ENCODE measurements at places on chromosomes 7 and 10.
A peak's percentile ranks its signal among the peaks of the same experiment; 100 is the strongest.

DNA sequence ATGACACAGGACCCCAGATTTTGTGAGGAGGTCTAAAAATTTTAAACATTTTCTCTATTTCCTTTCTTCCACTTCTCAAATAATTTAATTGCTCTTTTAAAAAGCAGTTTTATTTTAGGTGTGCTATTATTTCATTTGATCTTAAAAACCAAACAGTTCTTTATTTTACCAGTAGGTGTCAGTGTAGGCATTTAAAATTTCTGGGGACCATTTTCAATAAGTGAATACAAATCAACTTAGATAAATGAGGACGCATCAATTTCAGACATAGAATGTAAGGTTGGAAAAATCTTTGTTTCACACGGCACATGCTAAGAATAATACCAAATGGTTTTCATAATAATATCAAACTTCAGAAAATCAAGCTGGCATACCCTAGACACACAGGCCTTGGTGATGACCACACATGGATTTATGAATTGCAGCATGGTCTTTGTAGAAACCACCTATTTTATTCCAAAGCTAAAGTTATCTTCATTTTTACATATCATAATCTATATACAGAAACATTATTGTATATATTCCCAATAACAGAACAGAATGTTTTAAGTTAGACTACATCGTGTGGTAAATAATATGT lies 127.6 kb upstream of the SLC26A5 start:
- peak; percentile 47 for DNase-seq

- no peak for DNase-seq
These were observed 1027.7 kb downstream of the LRMDA start for GRCh38 chr10:76459016-76459730.

- no peak for DNase-seq
These were observed 14.6 kb downstream of the WBP1L start for GRCh38 chr10:102758240-102758932.

- DNase-seq: no peak
These were observed 74.2 kb downstream of the TSPAN12 start for GRCh38 chr7:120783721-120784120.

- DNase-seq: no peak
These were observed 25.6 kb downstream of the STYXL1 start for GRCh38 chr7:76022026-76022780.

- no peak for DNase-seq
These were observed 320.8 kb upstream of the NRP1 start for GRCh38 chr10:33655165-33655815.

DNA sequence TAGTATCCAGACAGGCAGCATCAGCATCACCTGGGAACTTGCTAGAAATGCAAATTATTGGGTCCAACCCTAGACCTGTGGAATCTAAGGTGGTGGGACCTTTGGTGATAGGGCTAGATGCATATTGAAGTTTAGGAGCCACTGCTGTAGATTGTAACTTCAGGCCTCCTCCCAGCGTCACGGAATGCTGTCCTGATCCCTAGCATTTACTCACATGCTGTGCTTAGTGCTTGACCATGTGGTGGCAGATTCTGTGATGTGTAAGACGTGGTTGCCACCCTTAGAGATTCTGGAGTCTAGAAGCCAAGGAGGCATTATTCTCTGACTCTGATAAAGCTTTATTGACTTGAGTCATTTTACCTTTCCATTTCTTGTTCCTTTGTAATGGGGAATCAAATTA lies 13.5 kb downstream of the AHR start:
- no peak for DNase-seq

DNA sequence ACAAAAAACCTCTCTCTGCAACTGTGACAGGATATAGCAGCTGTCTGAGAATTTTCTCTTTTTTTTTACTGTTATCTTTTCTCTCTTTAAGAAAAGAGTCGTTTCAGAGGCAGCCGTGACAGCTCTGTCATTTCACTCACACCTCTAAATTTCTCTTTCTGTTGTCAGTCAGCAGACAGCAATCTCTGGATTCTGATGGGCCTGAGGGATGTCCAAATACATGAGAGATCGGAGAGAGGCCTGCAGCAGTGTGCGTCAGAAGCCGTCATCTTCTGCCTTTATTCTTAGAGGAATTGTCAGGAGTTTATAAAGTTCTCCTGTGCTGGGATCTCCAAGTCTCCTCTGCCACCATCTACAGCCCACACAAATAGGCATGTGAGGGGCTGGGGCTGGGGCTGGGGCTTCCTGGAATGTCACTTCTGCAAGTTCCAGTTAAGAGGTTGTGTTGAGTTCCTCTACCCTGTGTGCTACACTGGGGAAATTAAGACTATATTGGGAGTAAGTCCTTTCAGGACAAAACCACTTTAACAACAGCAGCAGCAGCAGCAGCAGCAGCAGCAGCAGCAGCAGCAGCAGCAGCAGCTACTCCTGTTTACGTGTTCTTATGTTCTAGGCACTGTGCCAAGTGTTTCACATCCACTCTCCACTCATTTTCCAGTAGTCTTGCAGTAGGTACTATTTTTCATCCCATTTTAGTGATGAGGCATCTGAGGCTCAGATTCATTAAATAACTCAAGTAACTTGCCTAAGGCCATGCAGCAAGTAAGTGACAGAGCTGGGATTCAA lies 541.3 kb downstream of the LRMDA start:
- DNase-seq: no peak

DNA sequence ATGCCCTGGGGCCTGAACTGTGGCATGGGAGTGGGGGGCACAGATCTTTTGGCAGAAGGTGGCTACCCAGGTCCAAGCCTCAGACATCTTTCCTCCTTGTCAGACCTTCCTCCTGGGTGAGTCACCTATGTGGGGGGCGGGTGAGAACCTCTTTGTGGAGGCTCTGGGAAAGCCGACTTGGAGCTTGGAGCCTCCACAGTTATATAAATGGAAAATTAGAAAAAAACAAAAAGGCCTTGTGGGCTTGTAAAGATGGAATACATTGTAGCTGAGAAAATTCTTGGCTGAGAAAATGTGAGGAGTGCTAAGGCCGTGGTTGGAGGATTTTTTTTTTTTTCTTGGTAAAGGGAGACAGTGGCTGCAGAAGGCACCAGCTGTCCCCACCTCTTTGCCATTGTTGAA lies 292.5 kb downstream of the CCDC3 start:
- DNase-seq: no peak

- DNase-seq: no peak
These were observed 111.0 kb upstream of the KMT2E start for GRCh38 chr7:104903044-104903443.

DNA sequence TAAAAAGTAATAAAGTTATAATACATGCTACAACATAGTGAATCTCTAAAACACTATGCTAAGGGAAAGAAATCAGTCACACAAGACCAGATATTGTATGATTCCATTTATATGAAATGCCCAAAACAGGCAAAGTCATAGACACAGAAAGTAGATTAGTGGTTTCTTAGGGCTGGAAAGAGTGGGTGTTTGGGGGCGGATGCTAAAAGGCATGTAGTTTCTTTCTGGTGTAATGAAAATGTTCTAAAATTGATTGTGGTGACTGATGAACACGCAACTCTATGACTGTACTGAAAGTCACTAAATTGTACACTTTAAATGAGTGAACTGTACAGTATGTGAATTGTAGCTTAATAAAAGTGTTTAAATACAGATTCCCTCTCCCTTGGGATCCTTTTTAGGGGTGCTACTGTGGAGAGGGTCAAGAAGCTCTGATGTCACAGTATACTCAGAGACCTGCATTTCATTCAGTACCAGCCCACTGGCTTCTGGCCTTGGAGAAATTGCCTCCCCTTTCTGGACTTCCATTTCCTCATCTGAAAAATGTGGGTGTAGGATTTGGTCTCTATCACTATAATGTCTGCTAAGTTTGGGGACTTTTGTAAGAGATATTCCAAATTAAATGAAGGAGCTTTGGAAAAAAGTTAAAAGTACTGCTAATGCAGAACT lies 46.4 kb downstream of the AOAH start:
- no peak for DNase-seq

- peak; percentile 76 for DNase-seq
These were observed 95.4 kb downstream of the FAM53B start for GRCh38 chr10:124648738-124649137.

DNA sequence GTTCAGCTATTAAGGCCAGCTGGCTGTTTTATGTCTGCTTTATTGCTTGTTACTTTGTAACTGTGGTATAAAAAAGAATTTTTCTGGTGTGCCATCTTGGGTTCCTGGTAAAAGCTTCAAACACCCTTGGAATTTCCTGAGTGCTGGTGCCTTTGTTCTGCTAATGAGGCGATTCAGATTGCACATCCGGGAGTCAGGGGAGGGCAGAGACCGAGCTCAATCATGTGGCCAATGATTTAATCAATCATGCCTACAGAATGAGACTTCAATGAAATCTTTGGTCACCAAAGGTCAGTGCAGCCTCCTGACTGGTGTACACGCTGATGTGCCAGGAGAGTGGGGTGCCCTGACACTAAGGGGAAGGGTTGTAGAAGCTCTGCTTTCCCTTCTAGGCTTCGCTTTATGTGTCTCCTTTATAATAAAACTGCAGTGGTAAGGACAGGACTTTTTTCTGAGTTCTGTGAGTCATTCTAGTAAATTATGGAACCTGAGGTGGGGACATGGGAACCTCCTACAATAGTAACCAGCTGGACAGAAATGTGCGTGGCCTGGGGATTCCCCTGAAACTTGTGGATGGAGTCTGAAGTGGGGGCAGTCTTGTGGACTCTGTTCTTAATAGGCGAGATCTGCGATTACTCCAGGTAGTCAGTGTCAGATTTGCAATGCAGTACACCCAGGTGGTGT lies 69.4 kb upstream of the OGDHL start:
- no peak for DNase-seq

DNA sequence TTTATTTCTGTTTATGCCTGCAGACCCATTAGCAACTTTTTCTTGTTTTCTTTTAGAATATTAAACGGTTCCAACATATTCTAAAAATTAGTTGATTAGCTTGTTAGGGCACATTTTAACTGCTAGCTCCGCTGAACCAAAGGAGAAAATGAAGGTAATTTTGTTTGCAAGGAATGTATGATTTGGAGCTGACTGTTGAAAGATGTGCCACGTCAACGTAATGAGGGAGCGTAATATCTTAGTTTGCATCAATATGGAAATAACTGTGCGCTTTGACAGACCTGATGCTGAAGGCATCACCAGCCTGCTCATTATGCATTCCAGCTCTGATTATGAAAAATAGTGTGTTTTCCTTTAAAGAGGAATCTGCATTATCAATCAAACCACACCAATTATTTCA lies 102.0 kb upstream of the CTBP2 start:
- no peak for DNase-seq

GRCh38 chr10:19788075-19788686 lies 28.1 kb upstream of the PLXDC2 start:
- DNase-seq: peak; percentile 20

- peak; percentile 43 for DNase-seq
These were observed 8.4 kb downstream of the AQP1 start for GRCh38 chr7:30920021-30920583.

DNA sequence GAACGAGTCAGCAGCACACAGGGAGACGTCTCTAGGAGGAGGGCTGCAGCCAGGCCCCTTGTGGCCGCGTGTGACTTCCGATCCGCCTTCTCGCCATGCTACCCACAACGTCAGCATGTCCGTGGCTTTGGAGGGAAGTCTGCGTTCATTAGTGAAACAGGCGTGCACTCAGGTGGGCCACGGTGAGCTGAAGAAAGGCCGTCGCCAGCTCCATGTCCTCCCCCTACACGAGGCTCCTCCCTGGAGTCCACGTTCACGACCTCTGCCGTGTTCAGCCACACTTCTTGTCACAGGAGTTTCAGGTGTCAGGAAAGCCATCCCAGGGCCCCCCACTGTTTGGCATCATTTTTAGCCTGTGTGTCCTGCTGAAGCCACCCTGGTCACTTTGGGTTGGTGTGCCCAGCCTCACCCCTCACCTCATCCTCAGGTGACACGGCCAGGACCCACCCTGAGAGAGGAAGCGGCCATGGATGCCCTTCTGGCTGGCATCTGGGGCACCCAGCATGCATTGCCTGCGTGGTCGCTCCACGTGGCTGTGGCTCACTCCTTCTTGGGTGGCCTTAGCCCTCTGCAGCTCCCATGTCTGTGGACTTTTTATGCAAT lies 310.6 kb upstream of the SHH start:
- no peak for DNase-seq

- no peak for DNase-seq
These were observed 626 bp upstream of the BMS1 start for GRCh38 chr10:42781893-42782445.

GRCh38 chr7:130875265-130875741 lies 141.3 kb upstream of the KLF14 start:
- peak; percentile 22 for DNase-seq

- no peak for DNase-seq
These were observed 6.5 kb downstream of the SHH start for GRCh38 chr7:155805826-155806095.

DNA sequence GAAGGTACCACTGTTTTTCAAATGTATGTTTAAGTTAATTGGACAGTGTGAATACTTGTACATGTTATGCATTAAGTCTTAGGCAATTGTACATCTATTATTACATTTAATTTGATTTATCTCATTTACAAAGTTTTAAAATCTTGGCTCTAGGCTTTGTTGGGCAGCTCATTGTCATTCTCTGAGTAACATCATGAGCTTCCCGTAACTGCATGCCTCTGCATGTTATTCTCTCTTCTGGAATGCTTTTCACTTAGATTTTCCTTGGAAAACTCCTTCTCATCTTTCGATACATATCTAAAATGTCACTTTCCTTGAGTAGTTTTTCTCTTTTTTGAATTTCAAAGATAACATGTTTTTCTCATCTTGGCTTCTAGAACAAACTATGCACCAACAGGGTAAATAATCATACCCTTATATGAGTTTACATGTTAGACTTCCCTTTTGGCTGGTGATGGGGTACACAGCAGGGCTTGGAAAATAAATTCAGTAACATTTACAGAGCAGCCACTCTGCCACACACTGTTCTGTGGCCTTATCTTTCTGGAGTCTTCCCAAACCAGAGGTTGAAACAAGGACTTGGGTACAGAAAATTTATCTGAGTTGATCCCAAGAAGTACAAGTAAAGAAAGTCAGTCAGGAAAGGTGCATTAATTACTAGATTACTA lies 42.2 kb upstream of the A1CF start:
- no peak for DNase-seq

DNA sequence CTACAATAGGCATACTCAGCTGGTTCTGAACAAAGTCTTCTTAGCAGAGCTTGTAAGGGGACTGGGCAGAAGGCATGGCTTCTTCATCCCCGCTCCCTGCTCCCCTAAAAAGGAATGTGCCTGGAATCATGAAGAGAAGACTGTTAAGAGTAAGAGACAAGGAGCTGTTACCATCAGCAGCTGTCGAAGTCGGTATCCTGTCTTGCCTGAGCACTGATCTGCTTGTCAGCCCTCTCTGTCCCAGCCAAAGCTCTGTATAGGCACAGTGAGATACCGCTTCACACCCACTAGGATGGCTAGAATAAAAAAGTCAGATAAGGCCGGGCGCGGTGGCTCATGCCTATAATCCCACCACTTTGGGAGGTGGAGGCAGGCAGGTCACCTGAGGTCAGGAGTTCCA lies 2.4 kb downstream of the ABLIM1 start:
- no peak for DNase-seq

- DNase-seq: no peak
These were observed 563.6 kb downstream of the SUGCT start for GRCh38 chr7:40698214-40698920.

DNA sequence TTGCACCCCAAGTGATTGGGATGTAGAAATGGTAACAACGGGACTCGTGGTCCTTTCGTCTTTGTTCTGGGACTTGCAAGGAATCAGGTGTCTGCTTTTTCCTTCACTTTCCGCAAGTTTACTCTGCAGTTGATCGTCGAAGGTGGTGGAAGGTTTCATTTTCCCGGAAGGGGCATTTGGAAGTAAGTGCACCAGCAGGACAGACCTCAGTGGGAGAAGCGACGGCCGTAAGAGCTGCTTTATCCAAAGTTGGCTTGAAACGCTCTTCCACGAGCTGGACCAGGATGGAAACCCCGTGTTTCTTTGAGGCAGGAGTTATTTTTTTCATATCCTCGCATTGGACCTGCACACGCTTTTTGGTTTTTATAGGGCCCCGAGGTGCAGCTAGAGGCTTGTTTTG lies 1.2 kb downstream of the BRI3 start:
- DNase-seq: no peak
